ENCODE measurements at places on chromosomes 7 and 10.

- DNase-seq: no peak
Observed at GRCh38 chr10:89589101-89589720, 53.8 kb upstream of the SLC16A12 start.

- DNase-seq: no peak
Observed at GRCh38 chr7:157682946-157683746, 346.3 kb downstream of the DNAJB6 start.

- peak; percentile 17 for DNase-seq
Observed at GRCh38 chr7:21568762-21569161, 25.9 kb downstream of the DNAH11 start.

DNA sequence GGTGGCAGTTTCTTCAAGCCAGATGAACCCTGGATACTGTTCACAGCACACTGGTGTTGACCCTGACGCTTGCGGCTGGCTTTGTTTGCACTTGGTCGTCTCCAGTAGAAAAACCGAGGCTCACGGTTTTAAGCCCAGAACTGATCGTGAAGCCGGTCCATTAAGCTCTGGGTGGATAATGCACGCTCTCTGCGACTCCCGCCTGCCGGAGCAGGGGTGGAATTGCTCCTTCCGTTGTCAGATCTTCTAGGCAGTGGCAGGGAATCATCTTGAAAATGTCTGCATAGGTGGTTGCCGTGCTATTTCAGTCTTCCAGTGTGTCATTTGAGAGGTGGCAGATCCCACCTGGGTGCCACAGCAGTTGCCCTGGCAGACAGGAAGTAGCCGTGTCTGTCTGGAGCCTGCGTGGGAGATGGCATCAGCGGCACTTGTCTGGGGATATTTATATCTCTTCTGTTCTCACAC is 35.9 kb upstream of the AP5Z1 start:
- no peak for DNase-seq

Data from HTR-8/SVneo (cell line).